Stimulated activated CD4-positive, alpha-beta T cell treated with anti-CD3 and anti-CD28 coated beads, Interleukin-1b, Interleukin-23, amount 100 ng/mL, for 24 hours (primary cell): ENCODE measurements at places on chromosomes 6 and 20.
A peak's percentile ranks its signal among the peaks of the same experiment; 100 is the strongest.

GRCh38 chr20:1507276-1507675 is 16.1 kb upstream of the SIRPB2 start:
- DNase-seq = no peak

- no peak for DNase-seq
These were observed 59.0 kb downstream of the RIN2 start for GRCh38 chr20:19817017-19817416.

DNA sequence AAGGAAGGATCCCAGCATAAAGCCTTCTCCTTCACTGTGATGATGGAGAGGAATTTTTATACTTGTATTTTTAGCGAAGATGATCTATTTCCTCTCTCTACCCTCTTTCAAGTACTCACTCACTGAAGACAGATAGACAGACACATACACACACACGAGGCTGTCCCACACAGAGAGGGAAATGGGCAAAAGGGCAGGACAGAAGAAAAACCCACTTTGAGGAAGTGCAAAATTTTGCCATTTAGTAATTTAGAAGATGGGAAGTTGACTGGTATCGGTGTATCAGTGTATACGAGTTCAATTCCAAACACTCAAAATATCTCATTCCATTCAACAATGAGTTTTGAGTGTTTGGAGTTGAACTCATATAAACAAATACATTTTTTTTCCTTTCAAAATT is 30.9 kb downstream of the HEBP2 start:
- no peak for DNase-seq

GRCh38 chr6:37285861-37286311 is 27.9 kb upstream of the TMEM217 start:
- no peak for DNase-seq

DNA sequence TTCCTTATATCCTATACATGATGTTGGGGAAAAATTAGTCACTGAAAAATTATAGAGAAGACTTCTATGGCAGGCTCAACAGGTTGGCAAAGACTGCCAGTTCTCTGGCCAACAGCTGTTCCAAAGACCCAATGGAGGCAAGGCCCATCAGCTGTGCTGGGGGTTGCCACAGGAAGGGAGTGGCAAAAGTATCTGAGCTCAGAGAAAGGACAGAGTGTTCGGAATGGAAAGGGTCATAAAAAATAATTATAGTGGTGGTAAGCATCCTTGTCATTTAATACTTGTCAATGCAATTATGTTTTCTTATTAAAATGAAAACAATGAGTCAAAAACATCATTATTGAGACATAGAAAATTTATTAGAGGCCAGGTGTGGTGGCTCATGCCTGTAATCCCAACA is 36.1 kb downstream of the FASTKD5 start:
- no peak for DNase-seq

DNA sequence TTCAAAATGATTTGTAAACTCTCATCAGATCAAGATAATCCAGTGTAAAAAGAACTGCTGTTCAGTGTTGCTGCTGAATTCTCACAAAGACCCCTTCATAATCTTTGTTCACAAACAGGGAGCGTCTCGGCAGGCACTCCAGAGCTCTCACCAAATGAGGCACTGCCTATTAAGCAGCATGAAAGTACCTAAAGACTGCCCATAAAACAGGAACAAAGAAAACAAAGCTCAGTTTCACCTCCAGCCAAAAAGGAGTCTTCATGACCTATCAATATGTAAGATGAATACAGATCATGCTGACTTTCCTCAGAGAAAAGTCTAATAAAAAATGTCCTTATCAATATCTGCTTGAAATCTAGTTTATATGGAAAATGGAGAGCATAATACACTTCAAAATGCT is 41.8 kb downstream of the GPR63 start:
- DNase-seq = no peak

DNA sequence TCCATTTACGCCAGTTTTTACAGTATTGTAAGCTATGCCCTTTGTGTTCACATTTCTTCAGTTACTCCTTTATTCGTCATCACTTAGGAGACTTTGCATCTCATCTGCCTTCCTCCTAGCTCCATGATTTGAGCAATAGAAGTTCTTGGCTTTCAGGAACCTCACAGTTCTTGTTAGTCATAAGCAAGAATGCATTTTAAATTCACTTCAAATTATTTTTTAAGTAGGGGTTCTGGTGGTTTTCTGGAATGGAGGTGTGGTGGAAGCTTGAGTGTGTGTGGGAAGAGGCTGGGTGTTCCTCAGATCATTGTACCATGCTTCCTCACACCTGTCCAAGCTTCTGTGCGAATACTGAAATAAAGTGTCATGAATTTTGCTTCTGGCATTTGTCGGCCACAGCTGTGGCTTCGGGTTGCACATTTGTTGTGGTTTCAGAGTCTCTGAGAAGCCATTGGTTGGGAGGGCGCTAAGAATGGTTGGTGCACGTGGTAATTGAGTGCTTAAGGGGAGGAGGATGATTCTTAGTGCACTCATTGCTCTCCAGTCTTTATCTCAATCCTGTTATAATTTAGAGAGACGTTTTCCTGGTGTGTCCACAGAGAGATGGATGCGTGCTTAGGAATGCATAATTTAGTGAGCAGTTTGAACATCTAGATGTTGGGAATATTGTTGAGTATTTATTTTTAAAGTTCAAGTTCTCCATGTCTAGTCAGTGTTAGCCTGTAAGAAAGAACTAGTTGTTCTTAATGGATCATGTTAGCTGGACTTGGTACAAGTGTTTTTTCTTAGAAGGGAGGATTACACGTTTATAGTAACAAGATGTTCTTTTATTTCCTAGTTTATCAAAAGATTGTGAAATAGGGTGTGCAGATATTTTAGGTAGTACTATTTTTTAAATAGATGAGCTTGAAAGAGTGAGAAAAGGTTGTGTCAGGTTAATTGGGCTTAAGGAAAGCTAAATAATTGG is 31.9 kb downstream of the FOXO3 start:
- DNase-seq = peak; percentile 14

DNA sequence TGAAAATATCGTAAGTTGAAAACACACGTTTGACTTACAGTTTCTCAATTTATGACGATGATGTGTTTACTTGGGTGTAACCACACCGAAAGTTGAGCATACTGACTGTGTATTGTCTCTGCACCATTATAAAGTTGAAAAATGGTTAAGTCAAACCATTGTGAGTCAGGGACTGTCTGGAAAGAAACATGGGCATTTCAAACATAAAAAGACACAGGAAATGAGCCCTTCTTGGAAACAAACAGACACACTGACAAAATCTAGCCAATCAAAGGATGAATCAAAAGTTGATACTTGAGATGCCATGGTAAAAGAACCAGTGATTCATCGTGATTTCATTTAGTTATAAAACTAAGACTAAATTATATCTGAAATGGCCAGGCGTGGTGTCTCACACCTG is 5.3 kb downstream of the POPDC3 start:
- DNase-seq = no peak

DNA sequence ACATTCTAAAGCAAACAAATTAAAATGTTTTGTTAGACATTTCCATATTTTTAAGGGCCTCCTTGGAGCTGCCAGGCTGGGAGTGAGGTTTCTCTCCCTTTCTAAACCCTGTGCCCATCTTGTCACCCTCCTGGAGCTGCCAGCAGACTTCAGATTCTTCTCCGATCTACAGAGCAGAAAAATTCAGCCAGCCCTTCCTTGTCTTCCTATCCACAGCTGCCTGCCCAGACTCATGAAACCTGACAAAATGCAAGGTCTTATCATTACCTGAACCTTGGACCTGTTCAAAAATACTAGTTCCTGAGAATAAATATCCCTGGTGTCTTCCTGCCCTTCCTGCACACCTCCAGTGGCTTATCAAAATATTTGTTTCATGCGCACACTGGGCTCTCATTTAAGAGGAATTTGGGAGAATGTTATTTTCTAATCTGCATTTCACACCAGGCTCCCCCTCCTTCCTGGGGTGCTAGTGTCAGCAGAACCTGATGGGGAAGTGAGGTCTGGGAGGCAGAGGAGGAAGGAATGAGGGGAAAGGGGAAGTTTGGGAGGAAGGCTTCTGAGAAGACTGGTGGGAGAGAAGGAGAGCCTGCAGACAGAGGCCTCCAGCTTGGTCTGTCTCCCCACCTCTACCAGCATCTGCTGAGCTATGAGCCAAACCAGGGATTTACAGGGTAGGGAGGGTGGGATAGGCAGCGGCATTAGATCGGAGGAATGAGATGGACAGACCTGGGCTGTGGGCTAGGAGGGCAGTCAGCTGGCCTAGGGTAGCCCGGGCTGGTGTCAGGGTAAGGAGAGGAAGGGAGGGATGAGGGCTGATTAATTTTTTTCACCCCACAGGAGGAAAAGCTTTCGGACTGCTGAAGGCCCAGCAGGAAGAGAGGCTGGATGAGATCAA is at the start of gene AIF1:
Gene AIF1 (plus strand): TSS at position 551 of the 895 bp plus-strand sequence. CDS start 96 bp downstream, at position 647.
- DNase-seq = no peak

- DNase-seq = no peak
These were observed 16.6 kb downstream of the NKX2-4 start for GRCh38 chr20:21380711-21381110.

GRCh38 chr6:127475823-127476176 is 16.6 kb upstream of the KIAA0408 start:
- DNase-seq = no peak

GRCh38 chr6:15243910-15244619 is 1.8 kb upstream of the JARID2 start:
- DNase-seq = no peak
